Stimulated activated CD8-positive, alpha-beta memory T cell treated with anti-CD3 and anti-CD28 coated beads, Interleukin-15, amount 100 ng/mL, for 1 hour (primary cell): ENCODE measurements at places on chromosomes 5 and 9.

DNA sequence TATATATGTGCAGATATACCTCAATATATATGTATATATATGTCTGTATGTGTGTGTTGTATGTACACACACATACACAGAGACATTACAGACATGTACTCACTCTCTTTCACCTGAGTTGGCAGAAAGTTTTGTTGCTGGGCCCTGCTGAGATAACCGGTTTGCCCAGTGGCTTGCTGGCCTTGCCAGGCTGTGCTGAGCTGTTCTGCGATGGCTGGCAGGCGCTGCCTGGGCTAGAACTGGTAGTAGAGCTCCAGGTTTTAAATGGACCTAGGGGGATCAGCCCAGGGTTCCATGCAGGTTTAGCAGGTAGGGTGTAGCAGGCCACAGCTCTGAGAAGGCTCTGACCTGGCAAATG is 394.3 kb downstream of the GADD45G start:
- no peak for DNase-seq

DNA sequence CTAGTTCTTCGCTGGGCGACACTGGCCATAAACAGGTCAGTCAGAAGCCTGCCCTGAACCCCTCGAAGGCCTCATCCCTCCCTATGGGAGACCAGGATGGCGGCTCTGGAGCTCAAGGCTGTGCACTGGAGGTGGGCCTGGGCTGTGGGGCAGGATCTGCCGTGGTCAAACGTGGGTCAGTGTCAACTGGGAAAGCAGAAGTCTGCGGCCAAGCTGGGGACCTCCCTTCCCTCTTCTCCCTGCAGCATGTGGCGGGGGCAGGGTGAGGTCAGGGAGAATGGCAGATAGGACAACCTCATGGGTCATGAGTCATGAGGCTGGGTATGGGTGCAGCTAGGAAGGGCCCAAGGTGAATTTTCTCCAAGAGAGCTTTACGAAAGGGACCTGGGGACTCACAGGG is 132.9 kb downstream of the RXRA start:
- no peak for DNase-seq

DNA sequence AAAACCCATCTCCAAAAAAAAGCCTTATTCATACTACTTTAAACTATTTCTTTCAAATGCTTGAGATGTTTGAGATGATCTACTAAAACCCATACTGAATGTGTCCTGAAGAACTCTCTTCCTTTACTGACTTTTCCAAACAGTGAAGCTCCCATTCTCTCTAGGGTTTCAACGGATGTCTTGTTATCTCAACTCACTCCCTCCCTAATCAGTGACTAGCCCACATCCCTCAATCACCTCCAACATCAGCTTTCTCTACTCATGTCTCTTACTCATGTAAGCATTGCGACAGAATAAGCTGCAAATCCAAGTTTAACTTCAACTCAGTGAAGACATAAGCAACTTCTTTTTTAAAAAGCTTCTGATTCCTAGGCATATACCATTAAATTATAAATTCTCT is 42.1 kb downstream of the WDR41 start:
- DNase-seq, result no peak

DNA sequence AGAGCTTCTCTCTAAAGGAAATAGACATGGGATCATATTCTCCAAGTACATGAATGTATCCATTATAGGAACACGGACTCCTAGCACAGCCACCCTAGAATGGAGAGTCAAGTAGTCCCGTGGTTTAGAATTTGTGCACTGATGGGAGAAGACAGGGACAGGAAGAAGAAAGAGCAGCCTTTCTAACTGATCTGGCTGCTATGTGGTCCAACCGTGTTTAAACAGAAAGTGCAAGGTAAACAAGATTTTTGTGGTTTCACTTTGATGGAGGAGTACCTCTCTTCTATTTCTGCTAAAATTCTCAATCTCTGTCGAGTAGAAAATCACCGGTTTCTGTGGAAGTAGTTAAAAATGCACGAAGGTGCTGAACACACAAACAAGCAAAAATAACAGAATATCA is 171.3 kb downstream of the ST8SIA4 start:
- DNase-seq, result no peak

GRCh38 chr5:82330530-82331270 is 52.5 kb upstream of the RPS23 start:
- no peak for DNase-seq

GRCh38 chr5:93331863-93332262 is 249.2 kb downstream of the NR2F1-AS1 start:
- DNase-seq, result no peak

- DNase-seq, result no peak
Observed at GRCh38 chr9:137128862-137129455, 10.0 kb upstream of the GRIN1 start.

DNA sequence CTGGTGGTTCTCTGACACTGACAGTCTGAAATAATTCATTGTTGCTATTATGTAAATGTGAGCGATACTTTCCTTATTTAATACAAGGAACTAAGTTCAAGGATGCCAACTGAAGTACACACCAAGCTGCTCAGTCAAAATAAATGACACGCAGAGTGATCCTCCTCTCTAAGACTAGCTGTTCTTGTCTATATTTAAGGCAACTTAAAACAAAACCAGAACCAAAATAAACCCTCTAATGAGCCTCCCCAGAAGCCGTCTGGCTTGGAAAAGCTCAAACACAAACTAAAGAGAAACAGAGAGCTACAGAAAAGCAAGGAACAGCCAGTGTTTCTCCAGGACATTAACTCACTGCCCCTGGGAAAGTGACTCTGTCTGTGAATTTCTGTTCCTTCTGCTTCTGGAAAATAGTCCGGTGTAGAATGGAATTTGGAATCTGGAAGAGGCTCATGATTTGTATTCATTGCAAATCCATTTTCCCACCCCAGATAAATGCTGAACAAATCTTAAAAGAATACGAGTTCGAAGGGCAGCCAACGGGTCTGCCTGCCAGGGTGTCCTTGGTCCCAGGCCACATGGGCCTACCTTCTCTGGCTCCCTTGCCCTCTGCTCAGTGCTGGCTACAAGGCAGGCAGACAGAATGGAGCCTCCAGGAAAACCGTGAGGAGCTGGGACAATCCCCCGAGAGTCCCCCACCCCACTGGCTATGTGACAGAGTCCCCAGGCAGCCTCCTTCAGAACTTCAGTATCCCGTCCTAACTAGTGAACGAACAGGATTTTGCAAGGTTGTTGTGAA is 14.8 kb downstream of the GGTA1 start:
- DNase-seq, result no peak

DNA sequence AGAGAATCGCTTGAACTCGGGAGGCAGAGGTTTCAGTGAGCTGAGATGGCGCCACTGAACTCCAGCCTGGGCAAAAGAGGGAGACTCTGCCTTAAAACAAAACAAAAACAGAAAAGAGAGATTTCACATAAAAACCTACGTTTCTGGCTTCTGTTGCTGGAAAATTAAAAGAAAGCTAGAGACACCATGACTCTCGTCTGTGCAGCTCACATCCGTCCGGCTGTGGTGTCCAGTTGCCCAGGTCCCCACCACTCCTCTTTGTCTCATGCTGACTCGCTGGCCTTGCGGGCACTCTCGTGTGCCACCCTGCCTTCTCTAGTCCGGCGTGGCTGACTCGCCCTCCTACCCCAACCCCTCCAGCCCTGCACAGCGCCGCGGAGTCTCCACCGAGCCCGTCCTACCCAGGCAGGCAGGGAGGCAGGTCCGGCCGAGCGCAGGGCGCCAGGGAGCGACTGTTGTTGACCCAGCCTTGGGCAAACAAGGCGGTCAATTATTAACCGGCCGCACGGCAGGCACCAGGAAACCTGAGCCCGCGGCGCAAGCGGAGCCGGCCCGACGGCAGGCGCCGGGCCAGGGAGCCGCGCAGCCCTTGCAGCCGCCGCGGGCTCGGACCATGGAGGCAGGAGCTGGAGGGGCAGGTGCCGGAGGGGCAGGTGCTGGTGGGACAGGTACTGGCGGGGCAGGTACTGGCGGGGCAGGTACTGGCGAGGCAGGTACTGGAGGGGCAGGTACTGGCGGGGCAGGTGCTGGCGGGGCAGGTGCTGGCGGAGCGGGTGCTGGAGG is at the start of gene PRRT1B:
TSS of gene PRRT1B (plus strand) at position 521 of the 783 bp plus-strand sequence. CDS start at position 614, 93 bp downstream.
- DNase-seq, result no peak

GRCh38 chr5:170008376-170008775 is 28.1 kb upstream of the INSYN2B start:
- no peak for DNase-seq

DNA sequence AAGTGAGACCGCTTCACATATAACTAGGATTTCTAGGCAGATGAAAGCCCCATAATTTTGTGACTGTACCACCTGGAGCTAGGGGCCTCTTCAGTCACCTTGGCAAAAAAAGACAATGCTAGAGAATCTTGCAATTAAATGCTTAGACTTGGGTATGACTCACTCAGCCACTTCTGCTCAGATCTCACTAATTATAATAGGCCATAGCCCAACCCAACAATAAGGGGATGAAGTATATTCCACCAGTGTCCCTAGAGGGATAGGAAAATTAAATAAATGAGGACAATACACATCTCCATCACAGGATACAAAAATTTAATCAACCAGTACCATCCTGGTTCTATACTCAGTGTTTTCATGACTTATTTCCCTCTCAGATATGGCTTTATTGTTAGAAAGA is 1079.9 kb upstream of the C9orf72 start:
- no peak for DNase-seq

GRCh38 chr9:91837981-91838731 is 111.9 kb downstream of the ROR2 start:
- DNase-seq, result no peak

DNA sequence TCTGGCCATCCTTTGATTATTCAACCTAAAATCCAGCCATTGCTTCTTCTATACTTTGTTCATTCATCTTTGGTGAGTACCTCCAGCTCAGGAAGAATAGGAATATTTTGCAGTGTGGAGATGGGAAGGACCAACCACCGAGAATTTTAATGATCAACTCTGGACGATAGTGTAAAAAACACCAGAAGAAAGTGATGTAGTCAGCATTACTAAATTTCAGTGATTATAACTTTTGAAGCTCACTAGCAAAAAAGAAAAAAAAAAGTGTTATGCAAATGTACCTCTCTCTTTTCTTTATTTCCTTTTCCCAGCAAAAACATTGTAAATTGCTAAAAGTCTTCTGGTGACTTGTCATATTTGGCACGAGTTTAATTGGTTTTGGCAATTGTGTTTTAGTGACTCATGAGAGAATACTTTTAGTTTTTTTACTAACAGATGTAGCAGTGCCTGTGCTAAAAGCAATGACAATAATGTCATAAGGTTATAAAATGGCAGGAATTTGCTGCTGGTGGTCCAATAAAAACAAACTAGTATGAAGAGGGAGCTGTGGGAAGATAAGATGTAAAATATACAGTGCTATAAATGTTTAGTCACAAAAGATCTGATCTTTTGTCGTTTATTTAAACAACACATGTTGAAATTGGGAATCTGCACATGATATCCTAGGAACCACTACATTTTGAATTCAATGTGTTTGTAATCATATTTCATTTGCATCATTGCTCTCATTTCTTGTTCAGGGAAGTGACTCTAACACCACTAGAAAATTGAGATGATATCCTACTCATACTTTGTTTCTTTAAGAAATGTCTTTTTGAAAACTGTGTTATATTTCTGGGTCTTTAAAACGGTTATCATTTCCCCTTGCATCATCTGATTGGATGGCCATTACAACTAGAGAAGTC is 81.3 kb upstream of the ERCC6L2 start:
- no peak for DNase-seq

- no peak for DNase-seq
Observed at GRCh38 chr9:16147726-16148125, 594.9 kb downstream of the CCDC171 start.

- no peak for DNase-seq
Observed at GRCh38 chr5:143199161-143199560, 204.3 kb downstream of the NR3C1 start.

DNA sequence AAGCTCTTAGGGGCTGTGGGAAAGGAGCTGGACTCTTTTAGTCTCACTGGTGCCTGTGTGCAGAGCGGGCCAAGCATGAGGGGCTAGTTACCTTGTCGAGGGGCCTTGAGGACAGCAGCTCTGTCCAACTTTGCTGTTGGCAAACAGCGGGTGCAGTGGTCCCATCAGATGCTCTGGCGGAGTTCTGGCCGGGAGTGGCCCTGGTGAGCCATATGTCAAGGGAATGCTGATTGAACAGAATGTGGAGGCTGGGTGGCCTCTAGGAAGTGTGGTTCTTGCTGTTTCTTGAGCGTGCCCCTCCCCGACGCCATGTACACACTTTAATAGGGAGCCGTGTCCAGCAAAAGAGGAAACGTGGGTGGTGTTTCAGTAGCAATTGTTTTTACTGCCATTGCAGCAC is 3.6 kb upstream of the ADAMTS2 start:
- no peak for DNase-seq

- DNase-seq, result no peak
Observed at GRCh38 chr9:68706363-68707201, 1.5 kb downstream of the PIP5K1B start.

- DNase-seq, result no peak
Observed at GRCh38 chr9:13100914-13101572, 178.4 kb downstream of the MPDZ start.

DNA sequence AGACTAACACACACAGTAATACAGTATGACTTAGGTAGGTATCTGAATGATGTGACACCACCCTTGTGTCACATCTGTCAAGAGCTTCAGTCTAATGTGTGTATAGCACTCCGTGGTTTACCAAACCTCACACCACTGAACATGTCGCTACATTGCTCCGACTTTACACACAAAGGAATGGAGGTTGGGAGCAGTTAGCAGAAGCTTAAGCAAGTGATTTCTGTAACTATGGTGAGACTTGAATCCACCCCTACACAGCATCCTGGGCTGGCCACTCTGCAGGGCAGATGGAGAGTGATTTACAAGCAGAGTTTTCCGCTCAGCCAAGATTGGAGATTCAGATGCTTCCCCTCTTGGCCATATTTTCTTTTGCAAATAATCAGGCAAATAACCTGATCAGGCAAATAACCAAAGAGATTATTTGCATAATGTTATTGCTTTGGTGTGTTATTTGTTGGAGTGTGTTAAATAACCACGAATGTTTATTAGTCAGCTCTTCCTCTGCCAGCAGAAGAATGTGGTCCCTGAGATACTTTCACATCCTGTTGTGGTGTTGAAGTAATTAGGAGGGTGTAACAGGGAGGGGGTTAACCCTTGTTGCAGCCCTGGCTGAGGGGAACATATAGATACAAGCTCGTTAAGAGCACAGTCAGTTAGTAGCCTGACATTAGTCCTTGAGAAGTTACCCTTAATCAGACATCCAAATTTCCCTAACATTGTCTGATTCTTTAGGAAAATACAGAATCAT is 92.8 kb downstream of the SNX18 start:
- no peak for DNase-seq

GRCh38 chr5:98755406-98755805 is 18.1 kb upstream of the RGMB start:
- DNase-seq, result no peak

DNA sequence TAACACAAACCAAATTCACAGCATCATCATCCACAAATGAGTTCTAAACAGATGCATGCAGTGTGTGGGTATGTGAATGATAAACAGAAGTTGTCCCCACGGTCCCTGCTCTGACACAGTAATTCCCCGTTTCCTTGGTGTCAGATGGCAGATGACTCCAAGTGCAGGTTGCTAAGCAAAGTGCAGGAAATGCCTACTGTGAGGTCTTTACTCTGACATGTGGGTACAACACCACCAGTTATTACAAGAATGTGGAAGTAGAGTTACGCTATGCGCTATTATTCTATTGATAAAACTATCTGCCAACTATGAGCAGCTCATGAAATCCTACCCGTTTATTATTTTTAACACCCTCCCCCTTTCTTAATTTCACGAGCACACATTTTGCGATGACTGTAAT is 448.9 kb downstream of the BNC2 start:
- no peak for DNase-seq
